T-helper 17 cell (primary cell): ENCODE measurements at places on chromosomes 11 and 22.

DNA sequence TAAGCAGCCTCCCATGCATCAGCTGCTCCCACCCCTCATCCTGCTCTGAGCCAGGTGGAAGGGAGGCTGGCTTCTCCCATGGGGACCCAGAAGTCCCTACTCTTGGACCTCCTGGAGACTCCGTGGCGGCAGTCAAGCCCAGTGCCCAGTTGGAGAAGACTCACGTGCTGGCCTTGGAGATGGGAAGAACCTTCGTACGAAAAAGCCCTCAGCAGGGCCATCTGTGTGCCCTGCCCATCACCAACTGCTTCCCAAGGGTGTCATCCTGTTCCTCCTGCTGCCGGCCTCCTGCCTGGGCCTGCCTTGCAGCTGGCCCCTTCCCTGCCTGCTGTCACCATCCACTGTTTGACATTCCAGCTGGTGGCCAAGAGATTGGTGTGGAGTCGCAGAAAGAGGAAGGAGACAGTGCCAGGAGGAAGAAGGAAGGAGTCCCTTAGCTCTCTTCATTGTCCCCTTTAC lies 28.0 kb downstream of the ARHGAP1 start:
- DNase-seq: no peak

GRCh38 chr11:32307913-32308312 lies 127.4 kb downstream of the WT1 start:
- no peak for DNase-seq

- DNase-seq: no peak
Observed at GRCh38 chr11:48141475-48142122, 75.0 kb upstream of the OR4B1 start.

- no peak for DNase-seq
Observed at GRCh38 chr11:64629796-64630562, 39.0 kb downstream of the SLC22A12 start.

DNA sequence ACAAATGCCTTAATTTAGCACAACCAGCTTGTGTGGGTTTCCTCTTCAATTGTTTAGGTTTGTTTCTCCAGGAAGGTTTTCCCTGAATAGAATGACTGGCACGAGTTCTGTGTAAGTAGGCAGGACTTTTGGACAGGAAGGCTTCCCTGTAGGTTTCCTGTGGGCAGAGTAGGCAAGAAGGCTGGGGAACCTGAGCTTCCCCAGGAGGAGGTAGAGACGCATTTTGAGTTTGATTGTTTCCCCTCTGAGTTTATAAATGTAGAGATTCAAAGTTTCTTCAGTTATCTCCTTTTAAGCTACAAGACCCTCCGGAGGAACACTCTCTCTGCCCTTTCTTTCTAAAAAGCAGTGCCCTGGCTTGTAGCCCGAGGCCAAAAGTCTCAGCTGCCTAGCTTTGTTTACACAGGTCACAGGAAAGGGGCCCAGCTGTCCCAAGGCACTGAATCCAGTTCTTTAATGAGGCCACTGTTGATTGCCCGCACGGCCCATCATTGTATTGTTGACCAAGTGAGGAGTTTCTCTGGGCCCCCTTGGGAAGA lies 66.6 kb upstream of the RDX start:
- no peak for DNase-seq
